Lung microvascular endothelial cell (primary cell): ENCODE measurements at places on chromosomes 16 and 17. TPM values are rescaled to one million over a fixed set of nuclear protein-coding genes. Genes with fewer than 3 reads are reported as not detected.
A peak's percentile ranks its signal among the peaks of the same experiment; 100 is the strongest.

DNA sequence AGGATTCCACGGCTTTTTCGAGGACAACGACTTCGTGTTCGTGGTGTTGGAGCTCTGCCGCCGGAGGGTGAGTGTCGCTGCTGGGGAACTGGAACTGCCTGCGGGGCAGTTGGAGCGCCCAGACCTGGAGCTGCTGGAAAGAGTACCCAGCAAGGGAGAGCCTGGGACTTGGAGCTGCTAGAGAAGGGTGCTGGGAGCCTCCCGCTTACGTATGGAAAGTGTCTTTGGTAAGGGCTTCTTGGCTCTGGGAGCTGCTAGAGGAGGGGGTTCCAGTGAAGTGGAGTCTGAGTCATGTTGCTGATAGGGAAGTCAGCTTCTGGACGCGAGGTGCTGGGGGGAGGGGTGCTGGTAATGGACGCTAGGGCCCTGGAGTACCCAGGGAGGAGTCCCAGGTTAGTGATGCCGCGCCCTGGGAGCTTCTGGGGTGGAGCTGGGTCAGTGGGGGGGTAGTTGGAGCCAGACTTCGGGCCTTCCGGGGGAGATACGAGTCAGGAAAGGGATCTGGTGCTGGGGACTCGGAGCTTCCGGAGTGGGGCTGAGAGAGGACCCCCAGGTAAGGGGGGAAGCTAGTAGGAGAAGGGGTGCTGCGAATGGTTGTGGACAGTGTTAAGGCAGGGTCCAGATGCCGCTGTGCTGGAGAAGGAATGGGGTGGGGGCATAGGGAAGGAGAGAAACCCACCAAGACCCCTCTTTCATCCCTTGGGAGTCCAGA, 741 bp downstream of the PLK1 start:
- peak; percentile 26 for DNase-seq

DNA sequence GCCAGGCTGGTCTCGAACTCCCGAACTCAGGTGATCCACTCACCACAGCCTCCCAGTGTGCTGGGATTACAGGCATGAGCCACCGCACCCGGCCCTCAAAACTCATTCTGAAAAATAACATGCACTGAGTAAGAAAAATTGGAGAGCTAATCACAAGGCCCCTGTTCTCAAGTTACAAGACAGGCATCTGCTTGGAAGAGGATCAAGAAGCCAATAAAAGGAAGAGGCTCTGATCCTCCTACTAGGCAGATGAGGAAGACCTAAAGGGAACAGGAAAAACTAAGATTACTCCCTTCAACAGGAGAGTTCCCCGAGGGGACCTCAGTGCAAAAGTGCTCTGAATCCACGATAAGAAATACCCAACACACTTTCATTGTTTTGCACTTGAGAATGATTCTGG, 18.4 kb downstream of the BLMH start:
- no peak for DNase-seq

DNA sequence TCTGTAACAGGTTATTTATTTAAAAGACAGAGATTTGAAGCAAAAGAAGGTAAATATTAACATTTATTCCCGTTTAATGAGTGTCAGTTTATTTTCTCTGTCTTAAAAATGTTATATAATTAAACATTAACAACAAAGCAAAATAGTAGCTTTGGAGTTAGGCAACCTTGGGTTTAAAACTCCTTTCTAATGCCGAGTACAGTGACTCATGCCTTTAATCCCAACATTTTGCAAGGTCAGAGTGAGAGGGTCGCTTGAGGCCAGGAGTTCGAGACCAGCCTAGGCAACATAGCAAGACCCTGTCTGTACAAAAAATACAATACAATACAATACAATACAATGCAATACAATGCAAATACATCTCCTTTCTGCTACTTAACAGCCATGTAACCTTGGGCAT, 128.7 kb downstream of the CHD9 start:
- no peak for DNase-seq

GRCh38 chr17:78617511-78618061, 40.4 kb upstream of the DNAH17 start:
- DNase-seq, result no peak

GRCh38 chr16:50499254-50499653, 48.9 kb upstream of the NKD1 start:
- no peak for DNase-seq

GRCh38 chr16:2159175-2159838, 3.7 kb downstream of the TRAF7 start:
- DNase-seq, result peak; percentile 84

DNA sequence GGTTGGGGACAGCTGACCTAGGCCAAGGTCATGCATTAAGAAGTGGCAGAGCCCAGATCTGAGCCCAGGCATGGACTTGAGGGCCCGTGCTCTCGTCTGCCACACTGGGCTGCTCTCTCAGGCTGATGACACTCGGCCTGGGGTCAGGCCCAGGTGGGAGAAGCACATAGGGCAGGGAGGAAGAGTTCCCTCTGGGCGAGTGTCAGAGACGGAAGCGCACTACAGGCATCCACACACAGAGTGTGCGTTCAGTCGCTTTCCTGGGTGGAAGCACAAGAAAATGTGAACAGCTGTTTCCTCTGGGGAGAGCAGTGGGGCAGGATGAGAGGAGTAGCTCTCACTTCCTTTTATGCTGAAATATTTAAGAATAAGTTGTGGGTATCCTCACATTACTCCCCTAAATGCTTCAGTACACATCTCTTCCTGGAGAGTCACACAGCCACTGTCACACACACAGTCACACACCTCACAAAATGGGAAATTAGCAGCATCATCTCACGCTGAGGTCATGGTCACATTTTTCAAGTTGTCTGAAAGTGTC, 59.7 kb downstream of the B9D1 start:
- DNase-seq, result no peak

DNA sequence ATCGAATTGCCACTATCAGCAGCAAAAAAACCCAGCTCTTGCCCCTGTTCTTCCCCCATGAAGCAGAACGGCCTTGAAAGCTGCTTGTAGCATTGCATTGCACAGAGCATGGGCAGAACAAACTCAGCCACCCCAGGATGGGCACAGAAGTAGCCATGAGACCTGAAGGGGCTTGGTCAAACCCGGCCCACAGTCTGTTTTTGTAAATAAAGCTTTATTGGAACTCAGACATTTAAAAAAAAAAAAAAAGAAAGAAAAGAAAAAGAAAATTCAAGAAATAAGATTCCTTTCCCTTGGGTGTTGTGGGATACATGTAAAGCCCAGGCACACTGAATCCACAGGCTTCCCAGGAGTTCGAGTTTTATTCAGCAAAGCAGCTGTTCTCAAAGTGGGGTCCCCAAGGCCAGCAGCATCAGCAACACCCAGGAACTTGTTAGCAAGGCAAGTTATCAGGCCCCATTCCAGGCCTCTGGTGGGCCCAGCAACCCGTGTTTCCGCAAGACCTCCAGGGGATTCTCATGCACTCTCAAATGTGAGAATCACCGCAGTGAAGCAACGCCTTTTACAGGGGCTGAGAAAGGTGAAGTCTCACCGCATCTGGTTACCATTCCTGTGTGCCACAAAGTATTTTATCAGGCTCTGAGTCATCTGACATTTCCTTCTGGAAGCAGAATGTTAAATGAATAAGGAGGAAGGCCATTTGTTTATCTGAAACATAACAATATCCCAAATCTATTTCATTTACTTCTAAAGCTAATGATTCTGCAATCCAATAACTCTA, 108.2 kb downstream of the SLC39A11 start:
- DNase-seq, result peak; percentile 88

DNA sequence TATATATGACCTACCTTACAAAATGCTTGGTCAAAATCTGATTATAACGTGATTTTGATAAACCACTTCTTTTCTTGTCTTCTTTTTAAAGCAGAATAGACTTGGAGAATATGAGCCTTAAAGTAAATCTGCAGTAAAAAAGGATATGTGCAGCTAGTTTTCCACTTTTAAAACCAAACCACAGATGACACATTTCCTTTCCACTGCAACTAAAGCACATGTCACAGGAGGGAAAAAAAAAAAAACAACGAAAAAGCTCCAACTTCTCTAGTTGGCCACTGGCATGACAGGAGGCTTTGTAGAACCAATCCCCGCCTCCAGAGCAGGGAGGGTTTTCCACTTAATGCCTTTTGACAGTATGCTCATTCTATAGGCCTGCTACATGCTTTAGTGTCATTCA, at the start of gene EVI2A:
EVI2A (minus strand) TSS at position 142 of the 400 bp plus-strand sequence. CDS start 2,609 bp downstream, outside the sequence.
- peak; percentile 85 for DNase-seq

GRCh38 chr16:46986438-46986837, 13.0 kb upstream of the DNAJA2 start:
- no peak for DNase-seq

DNA sequence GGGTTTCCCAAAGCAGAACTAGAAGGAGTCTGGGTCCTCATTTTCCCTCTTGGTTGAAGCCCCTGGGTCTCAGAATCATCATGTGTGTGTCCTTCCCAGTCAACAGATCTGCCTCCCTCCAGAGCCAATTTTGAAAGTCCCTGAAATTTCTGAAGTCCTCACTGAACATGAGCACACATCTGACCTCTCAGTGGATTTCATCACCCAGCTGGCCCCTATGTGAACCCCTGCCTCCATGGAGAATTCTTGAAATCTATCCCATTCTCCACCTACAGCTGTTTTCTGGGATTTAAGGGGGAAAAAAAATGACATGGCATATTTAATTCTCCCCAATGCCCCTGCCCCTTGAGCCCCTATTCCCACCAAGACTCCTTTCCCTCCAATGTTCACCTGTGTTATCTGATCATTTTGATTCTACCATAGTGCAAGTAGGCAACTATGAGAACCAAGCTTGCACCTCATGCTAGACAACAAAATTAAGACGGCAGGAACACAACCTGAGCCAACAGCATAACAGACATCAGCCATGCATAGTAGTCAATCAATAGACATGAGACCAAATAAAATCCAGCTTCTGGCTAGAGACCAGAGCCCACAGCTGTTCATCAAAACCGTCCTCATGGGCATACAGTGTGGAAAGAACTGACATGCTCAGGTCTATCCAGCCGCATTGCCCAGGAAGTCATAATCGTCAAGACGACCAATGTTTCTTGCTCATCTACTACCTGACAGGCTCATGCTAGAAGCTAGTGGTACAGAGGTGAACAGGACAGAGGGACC, 14.9 kb downstream of the SOX9 start:
- DNase-seq, result no peak

DNA sequence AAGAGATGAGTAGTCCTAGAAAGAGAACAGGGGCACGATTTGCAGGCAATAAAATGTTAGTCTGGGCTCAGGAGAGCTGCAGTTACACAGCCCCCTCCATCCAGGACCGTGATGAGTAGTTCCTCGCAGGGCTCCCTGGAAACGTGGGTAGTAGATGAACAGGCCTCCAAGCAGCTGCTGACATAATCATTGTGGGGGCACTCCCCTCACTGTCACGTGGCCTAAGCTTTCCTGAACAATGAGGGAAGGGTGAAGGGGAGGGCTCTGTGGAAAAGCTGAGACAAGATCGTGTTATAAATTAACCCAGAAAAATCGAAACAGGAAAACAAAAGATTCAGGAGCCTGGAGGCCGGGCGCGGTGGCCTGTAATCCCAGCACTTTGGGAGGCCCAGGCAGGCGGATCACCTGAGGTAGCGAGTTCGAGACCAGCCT, 1.3 kb upstream of the PER1 start:
- DNase-seq, result peak; percentile 96

DNA sequence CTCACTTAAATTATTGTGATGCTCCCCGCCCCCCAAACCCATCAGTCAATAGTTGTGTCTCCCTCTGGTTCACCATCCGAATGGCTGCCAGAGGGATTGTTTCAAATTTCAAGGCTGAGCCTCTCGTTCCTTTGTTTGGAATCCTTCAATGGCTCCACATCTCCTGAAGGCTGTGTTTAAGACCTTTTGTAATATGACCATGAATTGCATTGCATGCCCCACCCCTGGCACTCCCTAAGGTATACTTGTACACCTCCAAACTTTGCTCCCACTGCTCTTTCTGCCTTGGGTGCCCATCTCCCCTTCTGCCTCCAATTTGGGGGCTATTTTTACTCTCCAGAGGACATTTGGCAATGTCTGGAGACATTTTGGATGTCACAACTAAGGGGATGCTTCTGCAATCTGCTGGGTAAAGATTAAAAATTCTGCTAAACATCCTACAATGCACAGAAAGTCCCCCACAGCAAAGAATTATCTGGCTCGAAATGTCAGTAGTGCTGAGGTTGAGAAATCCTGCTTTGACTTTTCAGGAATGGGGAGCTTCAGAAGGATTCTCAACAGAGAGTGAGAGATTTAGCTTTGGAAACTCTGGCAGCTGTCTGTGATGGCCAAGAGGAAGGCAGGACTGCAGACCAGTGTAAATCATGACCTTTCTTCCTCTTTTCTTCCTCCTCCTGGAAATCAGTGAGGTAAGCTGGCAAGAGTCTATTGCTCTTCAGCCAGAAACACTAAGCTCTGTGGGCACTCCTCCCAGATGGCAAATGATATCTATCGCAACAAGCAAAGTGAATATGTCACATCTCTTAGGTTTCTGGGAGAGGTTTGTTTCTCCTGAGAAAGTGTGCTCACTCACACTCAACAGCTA, 8.7 kb upstream of the IL4R start:
- DNase-seq, result no peak

The SLC16A11 gene
- total RNA-seq, result 0.22 and 1.2 TPM in 2 replicates

The EFNB3 gene
- total RNA-seq, result 0.20 and 0.22 TPM in 2 replicates

The GOSR1 gene
- 16.3 and 24.4 TPM in 2 replicates for total RNA-seq

The PPY gene
- total RNA-seq, result not detected in 2 replicates

The NPIPA5 gene
- total RNA-seq, result 0.44 and 0.99 TPM in 2 replicates

The CYBC1 gene
- 31.8 and 57.1 TPM in 2 replicates for total RNA-seq

The C1QTNF8 gene
- total RNA-seq, result not detected in 2 replicates

The MFAP4 gene
- under 0.01 TPM in 1 of 2 replicates, not detected in the other for total RNA-seq

The HBA1 gene
- not detected in 2 replicates for total RNA-seq
